ENCODE measurements at places on chromosomes 6 and 20. TPM values are rescaled to one million over a fixed set of nuclear protein-coding genes. Genes with fewer than 3 reads are reported as not detected.

Gene GCM1
- 0.79 TPM for total RNA-seq

Gene C6orf141
- total RNA-seq = 2.1 TPM

Gene ENPP5
- 2.3 TPM for total RNA-seq

Gene LST1
- total RNA-seq = not detected

Gene SMLR1
- total RNA-seq = 8.4 TPM

Gene SCUBE3
- total RNA-seq = 1.5 TPM

Gene GNMT
- not detected for total RNA-seq

Gene HLA-DQA1
- total RNA-seq = not detected

Gene PXMP4
- total RNA-seq = 37.3 TPM

Gene SIRPB2
- not detected for total RNA-seq

Gene LGSN
- total RNA-seq = 10.8 TPM

Gene WFDC2
- total RNA-seq = 14.3 TPM

Gene ADGRF4
- total RNA-seq = 10.6 TPM

Gene RBM24
- total RNA-seq = not detected

Gene CNPY3
- total RNA-seq = 49.2 TPM

Gene PSMA7
- total RNA-seq = 760 TPM

Gene BPIFB1
- total RNA-seq = not detected

Gene EYA2
- 0.30 TPM for total RNA-seq

Gene CRISP3
- total RNA-seq = not detected

Gene KHDRBS2
- total RNA-seq = not detected

Gene CARMIL1
- 26.5 TPM for total RNA-seq

Data from Caco-2 (cell line).